Cardiac atrium fibroblast (primary cell): ENCODE measurements at places on chromosomes 12 and 14. TPM values are rescaled to one million over a fixed set of nuclear protein-coding genes. Genes with fewer than 3 reads are reported as not detected.

The MYBPC1 gene
- not detected in 2 replicates for total RNA-seq

The CCNB1IP1 gene
- total RNA-seq: 34.8 and 43.9 TPM in 2 replicates

The ANO4 gene
- total RNA-seq: 4.0 and 5.3 TPM in 2 replicates

The SYT1 gene
- total RNA-seq: under 0.01 TPM in 1 of 2 replicates, not detected in the other

The POLE2 gene
- 4.5 and 4.9 TPM in 2 replicates for total RNA-seq

The CIROP gene
- total RNA-seq: not detected in 2 replicates

The ADIPOR2 gene
- 27.1 and 33.7 TPM in 2 replicates for total RNA-seq

The PLEK2 gene
- total RNA-seq: 1.8 and 3.9 TPM in 2 replicates

The CLEC9A gene
- not detected in 2 replicates for total RNA-seq

The LRRC43 gene
- total RNA-seq: 1.1 and 5.4 TPM in 2 replicates

The CEP128 gene
- 2.7 and 3.6 TPM in 2 replicates for total RNA-seq

The CISTR gene
- not detected in 2 replicates for total RNA-seq

The KRT3 gene
- not detected in 2 replicates for total RNA-seq

The CAPZA3 gene
- total RNA-seq: not detected in 2 replicates

The SETD1B gene
- total RNA-seq: 3.1 and 4.7 TPM in 2 replicates

The DPY19L2 gene
- 0.36 and 0.81 TPM in 2 replicates for total RNA-seq

The GPR135 gene
- total RNA-seq: 1.1 and 1.4 TPM in 2 replicates

The FGF6 gene
- total RNA-seq: not detected in 2 replicates

The LRP1 gene
- total RNA-seq: 236 and 285 TPM in 2 replicates

The COCH gene
- 0.32 and 1.3 TPM in 2 replicates for total RNA-seq

The ZCCHC8 gene
- 9.6 and 12.2 TPM in 2 replicates for total RNA-seq

The NEUROD4 gene
- not detected in 2 replicates for total RNA-seq

The SLC25A47 gene
- not detected in 2 replicates for total RNA-seq

The TOMM20L gene
- not detected in 2 replicates for total RNA-seq

The TEX52 gene
- total RNA-seq: not detected in 2 replicates

The HSP90B1 gene
- total RNA-seq: 653 and 877 TPM in 2 replicates

The ADCY4 gene
- total RNA-seq: 1.8 and 2.3 TPM in 2 replicates

The MYF6 gene
- not detected in 2 replicates for total RNA-seq

The TEAD4 gene
- total RNA-seq: 14.1 and 23.1 TPM in 2 replicates

The GUCY2C gene
- not detected in 2 replicates for total RNA-seq

The RD3L gene
- not detected in 2 replicates for total RNA-seq

The RIMKLB gene
- 9.1 and 14.3 TPM in 2 replicates for total RNA-seq

The CABP1 gene
- total RNA-seq: 0.81 and 2.9 TPM in 2 replicates

The LALBA gene
- total RNA-seq: not detected in 2 replicates

The ACACB gene
- total RNA-seq: 0.90 and 0.97 TPM in 2 replicates

The KRT78 gene
- total RNA-seq: not detected in 2 replicates

The BCAT1 gene
- total RNA-seq: 92.4 and 178 TPM in 2 replicates

The CCDC177 gene
- 0.16 and 0.54 TPM in 2 replicates for total RNA-seq

The KRT79 gene
- total RNA-seq: not detected in 2 replicates

The ZNF410 gene
- total RNA-seq: 40.3 and 42.6 TPM in 2 replicates

The TCTN2 gene
- 8.7 and 10.1 TPM in 2 replicates for total RNA-seq

The NKX2-1 gene
- total RNA-seq: not detected in 2 replicates

The LRTM2 gene
- not detected in 2 replicates for total RNA-seq

The SCFD1 gene
- 32.3 and 53.8 TPM in 2 replicates for total RNA-seq

The TAS2R13 gene
- not detected in 2 replicates for total RNA-seq

The P2RX7 gene
- total RNA-seq: not detected in 2 replicates

The PRB2 gene
- not detected in 2 replicates for total RNA-seq

The CACNA1C gene
- total RNA-seq: under 0.01 and 0.16 TPM in 2 replicates
